CD4-positive, CD25-positive, alpha-beta regulatory T cell (primary cell): ENCODE measurements at places on chromosomes 4 and X.

- no peak for DNase-seq
Observed at GRCh38 chr4:78704981-78705683, 71.0 kb upstream of the BMP2K start.

DNA sequence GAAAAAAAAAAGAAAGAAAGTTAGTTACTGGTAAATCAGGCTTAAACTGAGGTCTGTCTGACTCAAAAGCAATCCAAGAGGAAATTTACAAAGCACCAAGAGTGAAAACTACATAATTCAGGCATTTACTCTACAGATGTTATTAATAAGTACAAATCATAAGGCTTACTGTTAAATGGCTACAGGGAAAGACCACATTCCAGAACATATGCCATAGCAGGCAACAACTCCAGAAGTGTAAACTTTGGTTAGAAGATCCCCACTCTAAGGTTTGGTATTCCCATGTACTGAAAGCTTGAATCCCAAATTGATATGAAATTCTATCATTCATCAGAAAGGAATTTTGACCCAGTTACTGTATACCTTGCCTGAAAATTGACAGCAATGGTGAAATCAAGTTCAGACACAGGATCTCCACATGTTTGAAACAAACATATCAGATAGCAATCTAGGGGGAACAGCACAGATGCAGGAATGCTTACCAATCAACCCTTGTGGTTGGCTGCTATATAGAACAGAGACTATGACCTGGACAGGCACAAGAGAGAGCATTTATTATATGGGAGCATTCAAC is 6.6 kb downstream of the USP26 start:
- no peak for DNase-seq

GRCh38 chr4:89922848-89923416 is 28.3 kb downstream of the MMRN1 start:
- DNase-seq, result no peak

- no peak for DNase-seq
Observed at GRCh38 chr4:164212714-164213113, 541.2 kb upstream of the SMIM31 start.

DNA sequence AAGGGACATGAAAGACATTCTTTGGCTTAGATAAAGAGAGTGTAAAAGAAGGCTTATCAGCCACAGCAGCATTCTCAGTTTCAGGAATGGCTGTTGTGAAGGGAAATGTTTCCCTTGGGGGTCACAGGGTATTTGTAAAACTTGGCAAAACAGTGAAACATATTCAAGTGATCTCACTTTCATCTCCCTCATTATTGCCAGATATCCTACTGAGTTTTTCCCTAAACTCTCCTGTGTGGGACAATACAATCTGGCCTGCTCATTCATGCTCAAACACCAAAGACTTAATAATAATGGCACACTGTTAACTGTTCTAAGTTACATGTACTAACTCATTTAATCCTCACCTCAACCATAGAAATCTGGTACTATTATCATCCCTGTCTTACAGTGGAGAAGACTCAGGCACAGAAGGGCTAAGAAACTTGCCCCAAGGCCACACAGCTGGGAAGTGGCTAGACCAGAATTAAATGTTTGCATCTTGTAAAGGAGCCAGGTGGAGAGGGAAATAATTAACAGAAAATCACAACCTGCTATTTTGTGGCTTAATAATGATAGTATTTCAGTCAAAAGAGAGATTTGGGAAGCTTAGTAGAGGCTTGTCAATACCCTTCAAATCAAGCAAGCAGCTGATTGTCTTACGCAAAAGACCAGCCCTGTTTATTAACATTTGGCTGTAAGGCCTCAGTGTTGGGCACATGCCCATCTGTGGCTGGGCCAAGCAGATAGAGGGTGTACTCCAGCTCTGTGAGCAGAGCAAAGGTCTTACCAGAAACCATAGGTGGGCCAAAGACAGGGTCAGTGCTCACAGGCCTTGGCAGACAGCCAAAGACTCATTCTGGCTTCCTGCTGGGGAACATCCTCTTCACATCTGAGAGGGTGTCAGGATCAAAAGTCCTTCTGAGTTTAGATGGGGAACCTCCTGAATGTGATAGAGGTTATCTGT is 17.3 kb downstream of the SMPX start:
- no peak for DNase-seq

GRCh38 chrX:31228909-31229308 is 157.1 kb upstream of the FTHL17 start:
- no peak for DNase-seq

GRCh38 chr4:187109636-187110035 is 386.0 kb upstream of the FAT1 start:
- DNase-seq, result no peak

GRCh38 chrX:31656013-31656412 is 584.2 kb upstream of the FTHL17 start:
- DNase-seq, result no peak

GRCh38 chr4:70463335-70463734 is 8.7 kb upstream of the MUC7 start:
- no peak for DNase-seq

DNA sequence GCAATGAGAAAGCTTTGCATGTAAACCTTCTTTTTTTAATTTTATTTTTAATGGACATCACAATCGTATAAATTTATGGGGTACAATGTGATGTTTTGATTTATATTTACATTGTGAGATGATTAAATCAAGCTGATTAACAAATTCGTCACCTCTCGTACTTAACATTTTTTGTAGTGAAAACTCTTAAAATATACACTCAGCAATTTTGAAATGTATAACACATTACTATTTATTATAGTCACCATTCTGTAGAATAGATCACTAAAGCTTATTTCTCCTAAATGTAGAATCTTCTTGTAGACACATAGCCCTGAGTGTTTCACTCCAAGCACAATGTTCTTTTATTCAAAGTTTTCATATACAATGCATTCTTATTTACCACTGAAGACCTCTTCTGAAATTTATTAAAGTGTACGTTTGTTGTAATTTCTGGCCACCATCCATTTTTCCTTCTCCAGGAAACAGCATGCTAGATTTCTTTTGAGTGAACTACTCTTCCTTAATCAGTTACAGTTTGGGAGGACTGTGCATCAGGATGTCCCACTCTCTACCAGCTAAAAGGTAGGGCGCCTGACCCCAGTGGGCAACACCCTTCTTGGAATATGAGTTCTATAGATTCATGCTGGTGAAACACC is 4.4 kb upstream of the RBBP7 start:
- DNase-seq, result no peak

GRCh38 chrX:123171781-123172180 is 12.3 kb upstream of the GRIA3 start:
- DNase-seq, result no peak

GRCh38 chr4:102604222-102604940 is 103.2 kb downstream of the NFKB1 start:
- peak; percentile 49 for DNase-seq

DNA sequence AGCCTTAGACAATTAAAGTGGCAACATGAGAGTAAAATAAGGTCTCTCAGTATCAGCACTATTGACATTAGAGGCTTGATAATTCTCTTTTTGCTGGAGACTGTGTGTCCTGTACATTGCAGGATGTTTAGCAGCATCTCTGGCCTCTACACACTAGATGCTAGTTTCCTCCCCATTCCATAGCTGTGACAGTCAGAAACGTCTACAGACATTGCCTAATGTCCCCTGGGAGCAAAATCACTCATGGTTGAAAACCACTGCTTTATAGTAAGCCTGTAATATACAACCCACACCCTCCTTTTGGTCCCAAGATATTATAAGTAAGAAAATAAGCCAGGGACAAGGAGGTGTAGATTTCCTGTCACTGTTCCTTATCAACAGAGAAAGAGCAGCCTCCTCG is 166.0 kb downstream of the FRMPD4 start:
- no peak for DNase-seq

GRCh38 chr4:108325561-108325960 is 156.8 kb upstream of the LEF1 start:
- DNase-seq, result no peak

GRCh38 chr4:183571350-183571941 is 66.6 kb downstream of the ING2 start:
- no peak for DNase-seq

DNA sequence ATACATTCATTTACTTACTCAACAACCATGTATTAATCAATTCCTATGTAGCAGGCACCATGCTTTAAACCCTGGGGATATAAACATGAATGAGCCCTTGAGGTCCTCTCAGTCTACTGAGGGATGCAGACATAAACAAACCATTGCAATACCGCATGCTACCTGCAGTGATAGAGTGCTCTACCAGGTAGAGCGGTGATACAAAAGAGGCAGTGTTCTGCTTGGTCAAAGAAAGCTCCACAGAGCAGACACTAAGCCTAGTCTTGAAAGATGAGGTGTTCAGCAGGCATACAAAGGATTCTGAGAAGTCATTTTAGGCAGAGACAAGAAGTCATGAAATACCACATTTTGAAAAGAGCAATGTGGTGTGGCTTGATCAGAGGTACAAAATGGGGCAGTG is 26.9 kb upstream of the AMOT start:
- DNase-seq, result no peak

DNA sequence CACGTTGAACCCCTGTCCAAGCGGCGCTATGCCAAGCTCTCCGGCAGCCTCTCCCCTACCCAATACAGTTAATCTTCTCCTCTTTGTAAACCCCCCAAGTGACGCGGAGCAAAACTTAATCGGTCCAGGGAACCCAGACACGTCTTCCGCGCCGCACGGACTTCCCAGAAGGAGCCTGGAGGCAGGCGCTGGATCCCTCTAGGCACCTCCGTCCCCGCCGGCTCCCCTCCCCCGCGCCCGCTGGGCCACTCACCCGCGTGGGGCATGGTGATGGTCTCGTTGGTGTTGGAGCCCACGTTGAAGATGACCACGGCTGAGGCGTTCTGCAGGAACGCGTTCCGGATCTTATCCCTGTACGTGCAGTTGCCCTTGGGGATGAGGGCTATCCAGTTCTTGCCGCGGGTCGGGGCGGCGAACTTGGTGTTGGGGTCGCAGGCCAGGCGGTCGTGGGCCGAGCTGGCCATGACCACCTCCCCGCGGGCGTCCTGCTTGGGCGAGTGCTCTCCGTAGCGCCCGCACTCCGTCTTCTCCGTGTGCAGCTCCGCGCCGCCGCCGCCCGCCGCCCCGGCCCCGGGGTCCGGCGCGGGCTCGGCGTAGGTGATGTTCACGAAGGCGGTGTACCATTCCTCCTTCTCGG is 1.1 kb downstream of the RNF150 start:
- no peak for DNase-seq

DNA sequence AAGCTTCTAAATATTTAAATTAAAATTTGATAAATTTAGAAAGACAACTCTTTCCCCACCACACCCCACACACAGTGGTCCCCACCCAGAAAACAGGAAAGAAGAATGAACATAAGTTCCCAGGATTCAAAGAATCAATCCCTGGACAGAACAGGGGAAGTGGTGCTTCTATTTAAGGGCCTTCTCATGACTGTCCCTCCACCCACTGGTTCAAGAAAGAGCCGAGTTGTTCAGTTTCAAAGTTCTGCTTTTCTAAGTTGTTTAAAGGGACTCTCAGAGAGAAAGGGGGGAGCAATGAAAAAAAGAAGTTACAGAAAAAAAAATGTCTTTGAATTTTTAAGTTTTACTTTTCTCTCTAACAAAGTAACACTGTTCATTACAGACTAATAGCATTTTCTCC is 195.8 kb downstream of the PDGFC start:
- no peak for DNase-seq

- DNase-seq, result no peak
Observed at GRCh38 chr4:70991596-70991995, 1.9 kb upstream of the DCK start.
